Hematopoietic multipotent progenitor cell (in vitro differentiated cells): ENCODE measurements at places on chromosomes 4 and X.

GRCh38 chrX:97931586-97931985 is 1047.9 kb downstream of the RPA4 start:
- DNase-seq: no peak

DNA sequence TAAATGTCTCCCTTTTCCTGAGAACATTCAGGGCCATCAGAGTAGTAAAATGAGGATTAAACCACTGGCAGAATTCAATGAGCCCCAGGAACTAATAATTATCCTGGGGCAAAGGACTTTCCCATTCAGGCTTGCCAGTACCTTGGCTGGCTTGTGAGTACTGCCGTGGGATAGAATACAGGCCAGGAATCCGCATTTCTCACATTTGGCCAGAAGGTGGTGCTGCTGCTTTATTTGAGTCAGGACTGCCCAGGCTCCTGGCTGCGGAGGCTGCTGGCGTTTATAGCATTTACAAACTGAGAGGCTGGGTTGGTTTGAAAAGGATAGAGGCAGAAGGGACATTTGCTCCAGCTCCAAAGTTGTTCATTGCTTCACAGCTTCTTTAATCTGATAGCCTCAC is 91.4 kb downstream of the RTL9 start:
- peak; percentile 23 for DNase-seq

DNA sequence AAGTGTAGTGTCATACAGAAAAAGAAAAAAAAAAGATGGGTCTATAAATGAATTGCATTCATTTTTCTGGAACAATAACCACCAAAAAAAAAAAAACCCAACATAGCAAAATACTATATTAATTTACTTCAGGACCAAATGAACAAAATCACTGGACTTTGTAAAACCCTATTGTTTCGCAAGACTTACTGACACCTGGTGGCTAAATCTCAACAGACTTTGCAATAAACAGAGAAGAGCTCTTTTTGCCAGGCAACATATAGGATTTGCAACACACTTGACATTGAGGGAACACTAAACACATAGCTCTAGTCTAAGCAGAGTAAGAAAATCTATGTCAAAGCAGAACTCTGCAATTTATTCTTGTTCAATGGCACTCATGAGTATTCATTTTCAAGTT is 990.2 kb downstream of the STPG2 start:
- no peak for DNase-seq

GRCh38 chr4:18850867-18851266 is 829.3 kb upstream of the LCORL start:
- DNase-seq: no peak
